NCI-H460 (cell line): ENCODE measurements at places on chromosomes 16 and 17. TPM values are rescaled to one million over a fixed set of nuclear protein-coding genes. Genes with fewer than 3 reads are reported as not detected.

- DNase-seq, result no peak
Observed at GRCh38 chr17:77466140-77466539, 325.4 kb downstream of the SEC14L1 start.

- DNase-seq, result peak; percentile 92
Observed at GRCh38 chr17:82693168-82693867, 5.2 kb downstream of the RAB40B start.

The MKS1 gene
- 20.2 and 22.1 TPM in 2 replicates for total RNA-seq

- DNase-seq, result no peak
Observed at GRCh38 chr17:50832267-50832863, 3.0 kb upstream of the WFIKKN2 start.

DNA sequence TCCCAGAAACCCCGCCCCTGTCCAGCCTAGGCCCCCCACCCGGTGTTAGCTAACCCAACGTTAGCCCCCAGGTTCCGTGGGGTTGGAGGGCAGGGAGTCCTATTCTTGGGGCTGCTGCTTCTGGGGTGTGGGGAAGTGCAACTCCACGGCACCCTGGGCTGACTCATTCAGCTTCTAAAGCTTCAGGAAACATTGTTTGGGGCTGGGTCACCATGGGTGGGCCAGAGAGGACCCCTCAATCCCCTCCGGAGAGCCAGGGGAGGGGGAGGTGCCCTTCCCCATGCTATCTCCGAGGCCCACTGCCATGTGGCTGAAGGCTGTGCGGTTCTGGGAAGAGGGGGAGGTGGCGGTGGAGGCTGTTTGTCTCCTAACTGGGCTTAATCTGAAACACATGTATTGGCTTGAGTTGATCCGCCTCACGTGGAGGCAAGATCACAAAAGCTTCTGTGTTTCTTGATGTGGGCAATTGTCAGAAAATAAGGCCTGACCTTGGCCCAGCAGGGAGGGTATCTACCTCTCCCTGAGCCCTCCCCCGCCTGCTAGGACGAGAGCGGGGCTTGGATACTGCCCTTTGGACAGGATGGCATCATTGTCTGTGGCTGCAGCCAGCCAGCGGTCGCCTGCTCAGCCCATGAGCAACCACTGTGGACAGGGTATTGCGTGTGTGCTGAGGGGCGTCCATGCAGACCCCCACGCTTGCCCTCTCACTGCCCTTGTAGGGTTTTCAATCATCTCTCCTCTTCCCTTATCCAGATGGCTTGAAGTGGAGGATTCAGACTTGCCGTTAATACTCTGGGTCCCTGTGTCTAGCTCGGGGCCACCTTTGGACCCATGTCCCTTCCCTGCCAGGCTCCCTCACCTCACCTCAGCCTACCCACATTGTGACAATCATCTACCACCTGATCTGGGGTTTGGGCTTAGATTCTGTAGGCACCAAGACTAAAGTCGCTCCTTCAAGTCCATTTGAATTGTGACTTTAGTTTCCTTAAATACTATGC, 1.3 kb downstream of the SERPINF1 start:
- DNase-seq, result no peak

The FBXW10 gene
- 0.20 and 0.35 TPM in 2 replicates for total RNA-seq

DNA sequence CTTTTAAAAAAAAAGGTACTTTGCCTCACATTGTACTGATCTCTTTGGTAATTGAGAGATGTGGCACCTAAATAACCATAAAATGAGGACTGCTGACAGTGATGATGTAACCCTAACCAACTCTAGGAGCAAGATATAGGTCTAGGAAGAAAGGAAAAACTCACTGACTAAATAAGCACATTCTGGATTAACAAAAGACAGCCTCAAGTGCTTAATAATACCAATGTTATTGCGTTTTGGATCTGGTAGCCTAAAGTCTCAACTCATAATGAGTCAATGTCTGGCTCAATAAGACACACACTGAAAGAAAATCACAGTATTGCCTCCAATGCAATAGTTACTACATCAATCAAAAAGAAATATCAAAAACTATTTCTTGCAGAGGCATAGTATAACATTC, 3.0 kb downstream of the ERN1 start:
- no peak for DNase-seq

The KRTAP4-4 gene
- not detected in 2 replicates for total RNA-seq

DNA sequence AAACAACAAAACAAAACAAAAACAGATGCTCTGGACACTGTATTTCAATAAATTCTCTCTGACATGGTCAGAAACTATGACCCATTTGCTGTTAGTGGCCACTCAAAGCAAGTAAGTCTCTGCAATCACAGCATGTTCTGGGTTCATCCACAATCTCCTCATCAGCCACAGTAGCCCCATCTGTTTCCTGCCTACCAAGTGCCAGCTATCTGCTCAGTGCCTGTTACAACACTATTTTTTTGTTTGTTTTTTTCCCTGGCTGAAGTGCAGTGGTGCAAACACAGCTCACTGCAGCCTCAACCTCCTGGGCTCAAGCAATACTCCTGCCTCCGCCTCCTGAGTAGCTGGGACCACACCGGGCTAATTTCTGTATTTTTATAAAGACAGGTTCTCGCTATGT, 137.9 kb downstream of the SOX9 start:
- no peak for DNase-seq

- no peak for DNase-seq
Observed at GRCh38 chr16:55393991-55394390, 70.0 kb downstream of the IRX6 start.

DNA sequence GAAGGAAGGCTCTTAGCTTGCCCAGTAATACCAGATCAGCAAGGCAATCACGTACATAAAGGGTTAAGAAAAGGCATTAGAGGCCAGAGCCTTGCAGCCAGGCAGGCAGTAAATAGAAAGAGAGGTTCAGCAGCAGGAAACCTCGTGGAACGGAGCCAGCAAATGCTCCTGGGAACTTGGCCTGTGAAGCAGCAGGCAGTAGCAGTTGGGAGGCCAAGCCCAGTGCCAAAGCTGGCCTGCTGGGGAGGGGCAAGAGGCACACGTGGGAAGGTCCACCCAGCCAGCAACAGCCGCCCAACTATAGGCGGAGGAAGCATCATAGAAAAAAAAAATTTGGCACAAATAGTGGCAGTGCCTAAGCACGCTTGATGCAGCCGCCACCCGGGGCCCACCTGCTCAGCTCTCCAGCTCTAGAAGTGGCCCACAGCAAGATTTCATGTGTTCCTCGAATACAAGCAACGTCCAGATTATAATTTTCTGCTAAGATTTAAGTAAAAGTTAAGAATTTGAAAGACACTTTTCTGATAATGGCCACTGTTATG, 2339.5 kb downstream of the TP53TG3F start:
- DNase-seq, result no peak

GRCh38 chr17:44308320-44308818, at the start of gene RUNDC3A:
RUNDC3A (plus strand) TSS chr17:44308601; CDS start chr17:44308833, 232 bp downstream.
- DNase-seq, result peak; percentile 67

- no peak for DNase-seq
Observed at GRCh38 chr17:75388476-75389030, 16.9 kb downstream of the GRB2 start.

GRCh38 chr17:50634915-50635731, 442 bp downstream of the ABCC3 start:
- DNase-seq, result no peak

GRCh38 chr17:78890498-78890897, 12.5 kb downstream of the CEP295NL start:
- DNase-seq, result no peak

GRCh38 chr17:14057591-14057990, 11.7 kb upstream of the COX10 start:
- DNase-seq, result no peak

GRCh38 chr17:37570527-37571093, 38.6 kb downstream of the SYNRG start:
- DNase-seq, result peak; percentile 68

DNA sequence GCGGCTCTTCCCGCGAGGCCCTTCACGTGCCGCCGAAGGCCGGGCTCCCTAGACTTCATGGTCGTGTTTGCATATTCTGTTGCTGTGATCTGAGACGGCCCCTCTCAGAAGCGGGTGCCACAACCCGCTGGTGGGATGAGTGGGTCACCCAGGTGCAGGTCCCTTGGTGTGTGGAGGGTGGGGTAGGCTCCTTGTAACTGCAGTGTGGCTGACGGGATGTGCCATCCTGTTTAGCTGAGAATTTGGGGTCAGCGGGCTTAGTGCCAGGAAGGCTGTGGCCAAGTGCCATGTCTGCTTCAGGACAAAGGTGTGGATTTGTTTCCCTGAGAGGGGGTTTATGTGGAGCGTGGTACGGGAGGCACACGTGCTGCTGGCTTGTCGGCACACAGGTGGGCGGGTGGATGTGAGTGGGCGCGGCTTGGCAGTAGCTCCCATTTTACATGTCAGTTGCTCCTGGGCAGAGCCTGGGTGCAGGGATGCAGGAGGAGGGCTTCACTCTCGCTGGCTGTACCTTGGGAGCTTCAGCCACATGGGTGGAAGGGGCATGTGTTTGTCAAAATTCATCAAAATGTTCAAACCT, 9.2 kb upstream of the WFIKKN1 start:
- no peak for DNase-seq

The ZNF747 gene
- total RNA-seq, result 6.2 and 6.6 TPM in 2 replicates
